Stimulated activated naive B cell treated with anti-CD40 and anti-IgM and Interleukin-4, amounts not matched to agents 10 μg/mL and 1 μg/mL and 100 μg/mL, for 72 hours (primary cell): ENCODE measurements at places on chromosomes 1 and 21.

DNA sequence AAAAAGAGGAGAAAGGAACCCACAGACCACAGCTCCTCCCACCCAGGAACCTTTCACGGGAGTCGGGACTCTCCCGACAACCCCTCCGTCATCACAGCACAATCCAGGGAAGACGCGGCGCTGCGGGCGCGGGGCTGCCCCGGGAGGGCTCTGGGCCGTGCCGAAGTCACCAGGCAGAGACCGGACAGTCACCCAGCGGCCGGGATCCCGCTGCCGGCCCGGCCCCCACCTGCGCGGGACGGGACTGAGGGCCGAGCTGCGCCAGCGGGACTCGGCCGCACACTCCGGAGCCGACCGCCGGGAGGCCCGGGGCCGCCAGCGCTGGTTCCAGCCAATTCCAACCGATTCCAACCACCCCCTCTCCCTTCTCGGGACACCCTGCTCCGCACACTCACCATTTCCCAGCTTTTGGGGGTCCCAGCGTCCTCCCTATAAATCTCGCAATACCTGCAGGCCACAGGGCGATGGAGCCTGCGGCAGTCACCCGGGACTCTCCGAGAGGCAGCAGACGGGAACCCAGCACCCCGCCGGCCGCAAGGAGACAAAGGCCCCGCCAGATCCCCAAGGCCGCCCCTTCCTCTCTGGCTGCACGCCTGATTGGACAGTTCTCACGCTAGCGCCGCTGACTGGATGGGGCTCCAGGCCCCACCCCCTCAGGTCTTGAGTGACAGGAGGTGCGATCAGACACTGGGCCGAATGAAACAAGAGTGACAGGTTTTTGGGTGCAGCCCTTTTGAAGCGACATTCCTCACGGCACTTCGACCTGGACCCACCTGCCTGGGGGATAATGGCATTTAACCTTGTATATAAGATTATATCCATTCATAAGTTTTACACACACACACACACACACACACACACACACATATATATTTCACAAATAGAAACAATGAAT is at the start of gene ZNF695:
TSS of gene ZNF695 (minus strand) at position 547 of the 895 bp plus-strand sequence. CDS start at position 398, 149 bp downstream.
- peak; percentile 87 for DNase-seq

DNA sequence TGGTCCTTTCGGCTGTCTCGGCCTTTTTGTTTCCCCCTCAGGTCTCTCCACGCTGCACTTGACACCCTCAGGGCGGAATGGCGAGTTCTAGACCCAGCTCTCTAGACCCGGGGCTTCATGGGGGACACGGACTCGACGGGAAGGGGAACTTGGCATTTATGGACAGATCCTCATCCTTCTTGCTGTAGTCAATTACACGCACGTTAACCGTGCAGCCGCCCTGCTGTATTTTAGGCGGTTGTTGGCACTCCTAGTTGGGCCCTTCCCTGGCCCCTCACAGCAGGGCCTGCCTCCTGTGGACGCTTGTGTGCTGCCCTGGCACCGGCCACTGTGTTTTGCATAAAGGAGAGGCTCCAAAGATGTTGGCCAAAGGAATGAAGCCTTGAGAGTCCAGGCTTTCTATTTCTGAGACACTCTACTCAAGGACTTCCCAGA is 558 bp upstream of the BTG3 start:
- DNase-seq, result no peak

GRCh38 chr1:33548319-33548718 is 75.9 kb downstream of the ZSCAN20 start:
- no peak for DNase-seq

GRCh38 chr1:231971397-231972110 is 345.0 kb downstream of the DISC1 start:
- DNase-seq, result no peak

DNA sequence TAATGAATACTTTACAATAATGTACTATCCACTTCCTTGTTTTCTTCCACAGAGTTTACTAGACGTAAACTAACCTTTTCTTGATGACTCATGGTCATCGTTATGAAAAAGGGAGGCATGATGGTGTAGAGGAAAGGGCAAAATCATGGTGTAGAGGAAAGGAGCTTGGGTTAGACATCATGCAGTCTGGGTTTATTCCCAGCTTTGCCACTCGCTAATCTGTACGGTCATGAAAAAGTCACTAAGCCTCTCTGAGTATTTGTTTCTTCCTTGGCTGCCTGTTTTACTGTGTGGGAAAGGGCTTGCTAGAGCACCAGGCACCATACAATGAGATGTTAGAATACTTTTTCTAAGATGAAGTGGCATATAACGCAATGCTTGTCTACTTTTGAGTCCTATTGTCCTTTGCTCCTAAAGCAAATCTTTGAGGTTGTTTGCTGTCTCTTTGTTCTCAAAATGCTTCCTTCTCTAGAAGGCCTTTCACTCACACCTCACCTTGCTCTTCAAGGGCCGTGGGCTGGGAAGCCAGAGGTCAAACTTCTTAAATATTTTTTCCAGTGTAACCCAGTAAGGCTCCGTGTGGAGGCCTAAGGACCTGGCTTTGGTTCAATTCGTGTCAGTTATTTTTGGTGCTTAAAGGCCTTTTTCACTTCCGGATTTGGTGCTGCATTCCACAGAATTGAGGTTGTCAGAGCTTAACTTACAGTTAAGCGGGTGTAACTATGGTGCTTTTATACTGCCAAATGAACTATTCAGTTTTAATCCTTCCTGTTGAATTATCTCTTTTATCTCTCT is 9.9 kb upstream of the ETV3 start:
- no peak for DNase-seq
